NCI-H526 treated with DMSO at 0.1 percent for 48 hours (cell line): ENCODE measurements at places on chromosomes 13 and 19.

GRCh38 chr19:46115396-46116106 is 8.9 kb downstream of the IGFL3 start:
- no peak for DNase-seq

- DNase-seq, result no peak
Observed at GRCh38 chr13:49602005-49602404, 16.6 kb upstream of the RCBTB1 start.

GRCh38 chr13:110392510-110393240 is 85.6 kb downstream of the COL4A2 start:
- DNase-seq, result no peak

GRCh38 chr19:50534478-50534877 is 20.8 kb upstream of the ASPDH start:
- DNase-seq, result no peak

DNA sequence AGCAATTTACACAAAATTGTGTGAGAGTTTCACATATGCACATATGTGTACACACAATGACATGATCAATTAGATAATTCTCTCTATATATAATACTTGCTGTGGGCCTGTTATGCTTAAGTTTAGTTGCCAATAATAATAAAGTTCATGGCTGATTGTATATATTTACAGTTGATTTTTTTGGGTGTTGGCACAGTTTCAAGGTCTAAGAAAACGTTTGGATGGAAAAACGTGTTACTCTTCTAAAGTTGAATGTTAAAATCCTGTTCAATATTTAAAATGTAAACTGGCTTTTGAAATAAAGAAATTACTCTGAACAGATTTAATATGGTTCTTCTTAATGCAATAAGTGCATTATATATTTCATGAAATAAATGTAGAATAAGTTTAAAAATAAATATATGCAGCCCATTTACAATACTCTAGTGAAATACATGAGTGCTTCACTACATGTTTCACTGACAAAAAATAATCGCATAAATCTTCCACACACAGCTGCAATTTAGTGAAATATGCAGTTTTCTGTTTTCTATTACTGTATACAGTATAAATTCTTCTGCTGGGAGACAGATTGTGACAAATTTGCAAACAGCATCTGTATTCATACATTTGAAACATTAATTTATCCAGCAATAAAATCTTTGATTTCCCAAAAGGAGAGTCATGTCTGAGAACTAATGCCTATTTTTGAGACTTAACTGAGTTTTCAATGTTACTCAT is 586.9 kb upstream of the KLHL1 start:
- DNase-seq, result no peak

GRCh38 chr13:112234131-112234875 is 141.9 kb upstream of the SPACA7 start:
- DNase-seq, result no peak

- DNase-seq, result peak; percentile 69
Observed at GRCh38 chr13:22076658-22077057, 405.8 kb downstream of the FGF9 start.

GRCh38 chr13:79409828-79410227 is 3.8 kb upstream of the RBM26 start:
- DNase-seq, result no peak
